NCI-H1417 (cell line): ENCODE measurements at places on chromosomes 3 and 15.

GRCh38 chr15:40044717-40045571 lies 6.0 kb upstream of the SRP14 start:
- peak; percentile 85 for DNase-seq

- DNase-seq, result peak; percentile 19
Observed at GRCh38 chr3:99789011-99789721, 28.5 kb upstream of the CMSS1 start.

DNA sequence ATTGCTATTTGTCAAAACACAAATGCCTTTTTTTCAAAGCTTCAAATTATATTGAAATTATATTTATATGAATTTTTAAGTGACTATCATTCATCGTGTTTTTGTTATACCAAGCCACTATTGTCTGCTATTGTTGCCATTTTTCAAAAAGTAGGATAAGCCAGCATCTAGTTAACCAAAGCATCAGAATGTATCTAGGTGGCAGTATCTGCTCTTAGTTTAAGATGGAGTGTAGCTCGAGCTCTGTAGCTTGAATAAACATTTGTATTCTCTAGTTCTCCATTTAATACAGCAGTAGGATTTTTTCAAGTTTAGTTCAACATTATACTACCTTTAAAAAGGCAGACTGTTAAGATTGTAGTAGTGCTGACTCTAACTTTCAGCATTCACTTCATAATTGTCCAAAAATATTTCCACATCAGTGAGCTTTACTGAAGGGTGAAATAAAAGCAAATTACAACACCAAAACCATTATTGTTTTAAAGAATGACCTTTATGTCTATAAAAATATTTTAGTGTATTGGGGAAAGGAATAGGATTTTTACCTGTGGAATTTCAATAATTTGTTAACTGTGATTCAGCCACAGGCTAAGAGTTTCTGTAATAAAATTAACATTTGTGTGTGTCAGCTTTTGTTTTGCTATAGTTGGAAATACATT lies 19.6 kb upstream of the C15orf61 start:
- DNase-seq, result no peak

DNA sequence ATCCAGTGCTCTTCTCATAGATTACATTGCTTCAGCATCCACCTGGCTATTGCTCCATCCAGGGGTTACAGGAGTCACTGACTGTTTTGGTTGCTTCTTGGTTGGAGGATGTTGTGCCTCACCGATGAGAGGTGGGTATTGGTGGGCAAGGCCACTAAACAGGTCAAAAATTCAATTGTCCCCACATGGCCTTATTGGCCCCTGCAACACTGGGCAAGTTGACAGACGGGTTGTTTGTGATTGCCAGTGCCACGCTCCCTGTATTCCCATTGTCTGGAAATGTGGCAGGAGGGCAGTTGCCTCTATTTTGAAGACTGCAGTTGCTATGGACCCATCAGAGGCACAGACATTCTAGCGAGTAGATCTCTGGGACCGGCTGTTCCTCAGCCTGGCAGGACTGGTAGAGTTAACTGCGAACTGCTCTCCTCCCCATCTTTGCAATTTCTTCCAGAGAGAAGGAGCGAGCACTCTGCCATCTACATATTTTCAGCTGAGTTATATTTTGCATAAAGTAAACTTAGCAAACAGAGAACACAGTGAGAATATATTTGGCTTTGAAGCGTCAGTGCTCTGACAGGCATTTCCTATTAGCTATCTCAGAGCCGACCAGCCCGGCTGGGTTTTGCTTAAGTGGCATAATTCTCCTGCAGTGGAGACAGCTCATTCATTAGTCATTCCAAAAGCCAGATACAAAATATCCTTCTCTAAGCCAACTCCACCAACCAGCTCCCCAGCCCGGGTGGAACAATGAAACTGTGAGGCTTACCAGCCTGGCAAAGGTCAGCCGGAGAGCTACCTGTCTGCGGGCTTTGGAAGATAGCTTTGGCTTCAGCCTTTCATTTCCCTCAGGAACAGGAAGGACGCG lies 26.0 kb upstream of the MAGEF1 start:
- DNase-seq, result no peak

GRCh38 chr3:47296562-47297302 lies 14.0 kb downstream of the KLHL18 start:
- DNase-seq, result no peak

- DNase-seq, result no peak
Observed at GRCh38 chr3:147699175-147699838, 290.1 kb downstream of the ZIC1 start.

DNA sequence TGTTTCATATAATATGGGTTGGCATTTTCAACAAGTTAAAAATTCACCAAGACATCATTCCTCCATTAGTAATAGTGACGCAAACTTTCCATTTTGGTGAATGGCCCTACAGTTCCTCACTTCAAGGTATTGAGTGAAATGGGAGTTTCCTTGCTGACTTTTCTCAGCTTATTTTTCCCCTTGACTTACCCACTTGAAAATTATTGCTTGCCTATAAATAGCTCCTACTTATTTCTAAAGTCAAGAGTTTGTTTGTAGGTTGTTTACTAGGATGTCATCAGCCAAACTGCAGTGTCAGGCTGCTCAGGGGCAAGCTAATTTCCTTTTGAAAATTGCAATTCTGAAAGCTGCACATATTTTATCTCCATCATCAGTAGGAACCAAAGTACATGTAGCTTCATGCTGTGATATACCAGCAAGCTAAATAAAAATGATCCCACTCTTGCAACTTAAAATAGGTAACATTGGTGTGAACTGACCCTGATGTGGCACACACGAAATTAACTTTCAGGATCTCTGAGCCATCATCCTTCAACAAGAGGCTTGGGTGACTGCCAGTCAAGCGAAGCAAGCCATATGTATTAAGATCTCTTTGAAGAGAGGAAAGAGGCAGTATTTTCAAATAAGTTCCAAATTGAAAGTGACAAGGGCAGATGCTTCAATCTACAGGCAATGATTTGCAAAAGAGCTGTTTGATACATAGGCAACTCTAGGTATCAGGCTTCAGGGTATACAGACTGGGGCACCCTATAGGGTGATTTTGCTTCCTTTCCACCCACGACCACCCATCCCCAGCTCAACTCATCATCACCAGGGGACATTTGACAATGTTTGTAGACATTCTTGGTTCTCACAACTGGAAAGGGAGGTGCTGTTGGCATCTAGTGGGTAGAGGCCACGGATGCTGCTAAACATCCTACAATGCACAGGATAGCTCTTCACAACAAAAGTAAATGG lies 66.8 kb upstream of the RASGRP1 start:
- DNase-seq, result no peak

DNA sequence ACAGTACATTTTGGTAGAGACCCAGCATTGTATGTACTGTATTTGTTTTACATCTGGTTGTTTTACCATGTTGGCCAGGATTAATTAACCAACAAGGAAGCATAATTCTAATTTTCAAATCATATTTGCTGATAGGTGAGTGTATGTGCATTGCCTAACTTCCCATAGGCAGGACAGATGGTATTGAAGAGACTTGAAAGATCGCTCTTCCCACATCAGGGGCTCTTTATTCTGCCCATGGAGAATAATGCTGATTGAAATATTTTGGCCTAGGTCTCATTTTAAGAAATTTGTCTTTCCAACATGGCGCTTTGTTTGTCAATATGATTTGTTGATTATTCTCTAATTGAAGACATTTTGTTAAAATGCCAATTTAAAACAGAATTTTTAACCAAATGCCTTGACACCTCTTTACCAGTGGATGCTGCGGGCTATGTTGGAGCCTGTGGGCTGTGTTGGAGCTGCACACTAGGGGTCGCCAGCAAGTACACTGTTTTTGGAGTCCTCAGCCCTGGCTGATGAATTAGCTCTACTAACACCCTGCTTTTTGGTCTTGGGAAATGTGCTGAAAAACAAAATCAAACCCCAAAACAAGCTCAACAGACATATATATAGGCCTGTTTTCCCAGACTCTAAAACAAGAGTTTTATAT lies 5.3 kb downstream of the P2RY12 start:
- no peak for DNase-seq
